Stimulated activated CD4-positive, alpha-beta T cell treated with anti-CD3 and anti-CD28 coated beads, Interleukin-12 subunit alpha, Interleukin-12 subunit beta, amount 100 ng/mL, for 4 hours (primary cell): ENCODE measurements at places on chromosomes 1 and 21.

DNA sequence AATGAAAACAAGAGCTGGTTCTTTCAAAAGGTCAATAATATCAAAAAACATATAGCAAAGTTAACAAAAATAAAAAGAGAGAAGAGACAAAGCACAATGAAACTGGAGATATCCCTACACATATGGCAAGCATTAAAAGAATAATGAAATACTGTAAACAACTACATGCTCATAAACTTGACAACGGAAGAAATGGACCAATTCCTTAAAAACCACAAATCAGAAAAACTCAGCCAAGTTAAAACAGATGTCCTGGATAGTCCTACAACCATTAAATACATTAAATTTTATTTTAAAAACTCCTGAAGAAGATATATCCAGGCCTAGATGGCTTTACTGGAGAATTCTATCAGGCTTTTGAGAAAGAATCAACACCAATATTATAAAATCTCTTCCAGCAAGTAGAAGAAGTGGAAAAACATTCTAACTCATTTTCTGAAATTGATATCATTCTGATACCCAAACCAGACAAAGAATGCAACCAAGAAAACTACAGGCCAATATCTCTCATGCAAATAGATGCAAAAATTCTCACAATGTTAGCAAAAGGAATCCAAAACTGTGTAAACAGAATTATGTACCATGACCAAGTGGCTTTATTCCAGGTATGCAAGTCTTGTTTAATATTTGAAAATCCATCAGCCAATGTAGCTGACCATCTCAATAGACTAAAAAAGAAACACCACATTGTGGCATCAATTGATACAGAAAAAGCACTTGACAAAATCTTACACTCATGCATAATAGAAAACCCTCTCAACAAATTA lies 56.1 kb upstream of the LRRC7 start:
- no peak for DNase-seq

DNA sequence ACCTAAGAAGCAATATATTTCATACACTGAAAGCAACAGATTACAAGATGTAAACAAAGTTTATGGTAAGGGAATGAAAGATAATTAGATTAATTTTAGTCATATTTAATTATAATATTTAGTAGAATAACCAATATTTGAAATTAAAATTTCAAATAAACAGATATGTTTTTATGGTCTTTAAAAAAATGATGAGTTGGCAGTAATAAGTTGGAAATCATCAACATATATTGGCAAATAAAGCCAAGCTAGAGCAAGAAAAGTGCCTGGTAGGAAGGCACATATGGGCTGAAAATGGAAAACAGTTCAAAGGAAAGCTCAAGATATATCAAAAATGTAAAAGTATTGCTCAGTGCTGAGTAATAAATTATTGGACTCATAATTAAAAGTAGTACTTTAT lies 1274.0 kb downstream of the AMY1C start:
- DNase-seq: no peak

- DNase-seq: no peak
Measured at GRCh38 chr1:26531651-26532131, 2.1 kb downstream of the RPS6KA1 start.

GRCh38 chr1:241589521-241589920 lies 50.6 kb downstream of the CHML start:
- DNase-seq: no peak

- no peak for DNase-seq
Measured at GRCh38 chr1:42319128-42319851, 15.7 kb downstream of the FOXJ3 start.

DNA sequence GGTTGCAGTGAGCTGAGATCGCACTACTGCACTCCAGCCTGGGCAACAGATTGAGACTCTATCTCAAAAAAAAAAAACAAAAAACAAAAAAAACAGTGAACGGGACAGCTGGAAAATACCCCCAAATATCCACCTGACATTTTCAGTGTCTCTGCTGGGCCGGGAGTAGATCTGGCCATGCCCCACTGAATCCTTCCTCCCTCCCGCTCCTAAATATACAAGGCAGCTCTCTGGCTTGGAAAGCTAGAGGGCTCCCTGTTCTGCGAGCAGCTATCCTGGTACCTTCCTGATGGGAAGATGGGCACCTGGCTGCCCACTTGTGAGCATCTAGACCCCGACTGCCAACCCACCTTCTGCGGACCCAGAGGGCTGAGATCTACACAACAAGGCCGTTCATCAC lies 21.4 kb downstream of the SPSB1 start:
- no peak for DNase-seq

- no peak for DNase-seq
Measured at GRCh38 chr1:58257003-58257402, 289.5 kb downstream of the OMA1 start.

DNA sequence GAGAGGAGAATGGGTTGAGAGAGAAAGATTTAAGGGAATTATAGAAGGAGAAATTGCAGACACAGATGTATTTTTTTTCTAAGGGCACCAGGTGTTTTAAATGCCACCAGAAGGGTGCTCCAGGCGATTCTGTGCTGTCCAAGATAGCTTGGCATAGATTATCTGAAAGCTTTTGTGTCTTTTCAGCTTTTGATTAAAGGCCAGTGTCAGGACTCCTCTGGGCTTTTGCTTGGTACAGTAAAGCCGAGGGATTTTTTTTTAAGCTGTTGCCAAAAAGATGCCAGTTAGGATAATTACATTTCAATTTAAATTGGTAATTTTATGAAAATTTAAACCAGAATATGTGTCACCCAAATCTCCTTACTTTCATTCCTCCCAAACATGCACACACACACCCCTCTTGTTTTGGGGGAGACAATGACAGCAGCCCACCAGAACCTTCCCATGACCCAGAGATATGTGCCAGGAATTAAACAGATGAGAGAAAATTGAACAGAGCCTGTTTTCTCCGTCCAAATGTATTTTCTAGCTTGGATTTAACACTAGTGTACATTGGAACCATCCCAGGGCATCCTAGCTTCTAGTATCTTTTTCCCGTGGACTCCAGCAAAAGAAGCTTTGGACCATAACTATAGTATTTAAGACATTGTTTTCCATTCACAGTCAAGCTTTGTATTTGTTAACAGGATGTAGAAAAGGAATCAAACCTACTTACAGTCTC lies 670.7 kb upstream of the CXADR start:
- DNase-seq: no peak

GRCh38 chr1:171937938-171938337 lies 96.6 kb downstream of the DNM3 start:
- no peak for DNase-seq

DNA sequence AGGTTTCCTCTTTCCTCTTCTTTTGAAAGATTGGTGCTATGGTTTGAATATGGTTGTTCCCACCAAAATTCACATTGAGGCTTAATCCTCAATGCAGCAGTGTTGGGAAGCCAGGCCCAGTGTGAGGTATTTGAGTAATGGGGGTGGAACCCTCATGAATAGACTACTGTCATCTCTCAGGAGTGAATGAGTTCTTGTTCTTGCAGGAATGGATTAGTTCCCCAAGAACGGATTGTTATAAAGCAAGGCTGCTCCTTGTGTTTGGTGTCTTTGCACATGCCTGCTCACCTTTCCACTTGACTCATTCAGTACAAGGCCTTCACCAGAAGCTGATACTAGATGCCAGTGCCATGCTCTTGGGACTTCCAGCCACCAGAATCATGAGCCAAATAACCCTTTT lies 223.2 kb downstream of the BACH1 start:
- DNase-seq: no peak

GRCh38 chr1:170808216-170808885 lies 127.0 kb upstream of the MROH9 start:
- DNase-seq: no peak

- DNase-seq: no peak
Measured at GRCh38 chr1:109254621-109255096, 5.3 kb downstream of the CELSR2 start.

GRCh38 chr21:42219606-42220137 lies 732 bp downstream of the ABCG1 start:
- DNase-seq: no peak

GRCh38 chr1:38120552-38121230 lies 74.1 kb upstream of the POU3F1 start:
- DNase-seq: no peak

DNA sequence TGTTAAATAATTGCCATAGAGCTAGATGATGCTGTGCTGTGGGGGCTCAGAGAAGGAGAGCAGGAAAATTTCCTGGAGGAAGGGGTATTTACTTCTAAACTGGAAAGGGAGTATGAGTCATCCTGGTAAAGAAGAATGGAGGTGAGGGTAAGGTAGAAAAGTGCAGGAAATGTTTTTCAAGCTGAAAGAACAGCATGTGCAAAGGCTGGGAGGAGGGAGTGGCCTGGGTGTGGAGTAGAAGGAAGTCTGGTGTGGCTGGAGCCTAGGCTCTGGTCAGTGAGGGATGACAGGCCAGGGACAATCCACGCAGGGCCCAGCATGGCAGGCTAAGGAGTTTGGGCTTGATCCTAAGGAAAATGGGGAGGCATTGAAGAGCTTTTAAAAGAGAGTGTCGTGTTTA lies 45.9 kb downstream of the MATN1 start:
- no peak for DNase-seq

GRCh38 chr1:25587290-25587689 lies 29.3 kb upstream of the MAN1C1 start:
- no peak for DNase-seq

GRCh38 chr1:193846411-193846810 lies 660.0 kb upstream of the B3GALT2 start:
- no peak for DNase-seq

DNA sequence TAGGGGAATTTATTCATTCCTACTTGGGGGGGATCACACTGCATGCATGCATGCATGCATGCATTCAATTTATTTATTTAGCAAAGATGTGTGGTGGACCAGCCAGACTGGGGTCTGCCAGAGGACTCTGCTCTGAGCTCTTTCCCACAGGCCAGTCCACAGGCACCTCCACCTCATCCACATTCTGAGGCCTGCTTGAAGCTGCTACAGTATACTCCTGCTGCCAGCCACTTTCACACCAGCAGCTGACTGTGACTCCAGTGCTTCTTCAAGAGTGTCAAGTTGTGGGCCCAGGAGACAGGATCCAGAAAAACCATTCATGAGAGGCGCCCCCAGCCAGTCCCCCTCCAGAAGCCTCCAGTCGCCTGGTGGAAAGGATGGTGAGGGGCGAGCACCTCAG lies 30.9 kb downstream of the SSBP3 start:
- DNase-seq: no peak

DNA sequence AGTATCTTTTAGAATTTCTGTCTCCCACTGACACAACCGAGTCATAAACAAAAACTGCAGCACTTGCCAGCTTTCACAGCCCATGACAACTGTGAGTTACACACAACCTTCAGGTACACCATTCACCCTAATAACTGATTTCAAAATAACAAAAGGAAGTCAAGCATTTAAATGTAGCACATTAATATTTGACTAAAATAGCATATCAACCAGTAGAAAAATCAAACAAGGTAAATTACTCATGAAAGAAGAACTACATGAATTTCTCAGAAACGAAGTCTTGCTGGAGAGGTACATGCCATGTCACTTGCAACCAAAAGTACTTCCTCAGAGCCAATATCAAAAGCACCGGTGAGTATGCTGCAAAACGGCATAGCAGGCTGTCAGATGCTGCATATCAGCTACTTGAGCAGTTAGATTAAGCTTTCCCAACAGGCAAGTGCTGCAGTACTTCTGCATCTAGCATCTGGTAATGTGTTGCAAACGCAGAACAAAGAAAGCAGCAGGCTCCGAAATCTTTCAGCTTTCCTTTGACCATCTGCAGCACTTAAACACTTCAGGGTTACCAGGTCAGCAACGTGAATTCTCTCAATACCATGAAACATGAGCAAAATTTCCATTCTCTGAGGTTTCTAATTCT lies 223.2 kb downstream of the SMYD3 start:
- DNase-seq: no peak

- no peak for DNase-seq
Measured at GRCh38 chr1:186849271-186849671, 20.5 kb downstream of the PLA2G4A start.

DNA sequence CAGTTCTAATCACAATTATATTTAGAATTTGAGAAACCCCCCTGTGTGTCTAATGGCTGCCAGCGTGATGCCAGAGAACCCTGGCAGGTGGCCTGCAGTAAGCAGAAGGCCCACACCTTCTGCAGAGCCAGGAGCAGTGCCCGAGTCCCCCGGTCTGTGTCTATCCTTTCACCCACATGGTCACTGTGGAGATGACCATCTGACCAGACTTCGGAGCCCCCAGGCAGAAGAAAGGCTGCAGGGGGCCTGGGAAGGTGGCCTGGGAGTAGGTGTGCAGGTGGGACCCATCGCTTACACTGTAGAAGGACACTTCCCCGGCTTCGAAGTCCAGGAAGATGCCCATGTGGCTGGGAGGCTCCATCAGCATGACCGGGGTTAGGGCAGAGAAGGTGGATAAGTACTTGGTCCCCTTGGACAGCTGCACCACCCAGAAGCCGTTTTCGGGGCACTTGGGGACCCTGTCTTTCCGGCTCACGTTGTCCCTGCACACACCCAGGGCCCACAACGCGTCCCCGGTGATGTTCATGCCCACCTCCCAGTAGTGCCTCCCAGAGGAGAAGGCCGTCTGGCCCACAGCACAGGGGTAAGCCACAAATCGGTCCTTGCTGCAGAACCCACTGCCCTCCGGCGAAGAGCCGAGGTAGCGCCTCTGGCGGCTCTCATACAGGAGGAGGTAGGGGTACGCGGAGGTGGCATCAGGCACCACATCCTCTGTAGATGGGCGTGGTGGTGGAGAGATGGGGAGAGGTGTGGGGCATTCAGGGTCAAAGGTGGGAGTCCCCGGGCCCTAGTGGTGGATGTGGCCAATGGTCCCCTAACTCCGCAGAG lies 1.6 kb upstream of the TRIM11 start:
- DNase-seq: no peak

DNA sequence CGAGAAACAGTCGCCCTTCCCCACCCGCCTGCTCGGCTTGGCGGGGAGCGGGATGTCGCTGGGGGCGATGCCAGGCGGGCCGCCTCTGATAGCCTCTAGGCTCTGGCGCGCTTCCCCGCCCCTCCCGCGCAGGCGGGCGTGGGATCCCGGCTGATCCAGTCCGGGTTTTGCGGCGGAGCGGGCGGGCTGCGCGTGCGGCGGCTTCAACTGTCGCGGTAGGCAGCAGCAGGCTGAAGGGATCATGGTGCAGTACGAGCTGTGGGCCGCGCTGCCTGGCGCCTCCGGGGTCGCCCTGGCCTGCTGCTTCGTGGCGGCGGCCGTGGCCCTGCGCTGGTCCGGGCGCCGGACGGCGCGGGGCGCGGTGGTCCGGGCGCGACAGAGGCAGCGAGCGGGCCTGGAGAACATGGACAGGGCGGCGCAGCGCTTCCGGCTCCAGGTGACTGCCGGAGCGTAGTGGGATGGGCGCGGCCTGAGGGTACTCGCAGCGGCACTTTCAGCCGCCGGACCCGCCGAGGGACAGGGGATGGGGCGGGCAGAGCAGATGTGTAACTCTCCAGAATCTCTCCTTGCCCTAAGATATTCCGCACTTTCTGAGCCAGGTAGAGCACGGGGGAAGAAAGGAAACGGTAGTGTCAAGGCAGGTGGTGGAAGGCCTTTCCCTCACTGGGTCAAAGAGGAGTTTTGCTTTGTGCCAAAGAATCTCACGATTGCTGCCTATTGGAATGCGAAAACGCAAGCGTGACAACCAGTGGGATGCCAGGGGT lies at the start of gene FAAH:
Gene FAAH (plus strand): TSS at position 210 of the 764 bp plus-strand sequence. CDS start 32 bp downstream, at position 242.
- DNase-seq: peak; percentile 36

- no peak for DNase-seq
Measured at GRCh38 chr1:164683235-164683634, 124.3 kb downstream of the PBX1 start.

GRCh38 chr1:40339420-40340323 lies 22.6 kb upstream of the COL9A2 start:
- no peak for DNase-seq
